Aorta (tissue), 5 donors: ENCODE measurements at places on chromosomes 16 and 17. TPM values are rescaled to one million over a fixed set of nuclear protein-coding genes. Genes with fewer than 3 reads are reported as not detected.

The MYCBPAP gene
- total RNA-seq: 1.3 TPM

The CD300A gene
- total RNA-seq: 10.3 TPM

The GPR179 gene
- not detected for total RNA-seq

- no peaks in the 10 kb centered on the region for H3K36me3 ChIP-seq
- H3K27me3 ChIP-seq: no peaks in the 10 kb centered on the region
- no peak overlapping the region for H3K27ac ChIP-seq
- no peaks in the 10 kb centered on the region for H3K4me1 ChIP-seq
- H3K4me3 ChIP-seq: no peak overlapping the region
Measured at GRCh38 chr17:48642843-48643696, 16.9 kb upstream of the HOXB9 start.

The MAPT gene
- 1.3 TPM for total RNA-seq

GRCh38 chr16:86019446-86020047, 120.6 kb downstream of the IRF8 start:
- H3K36me3 ChIP-seq: no peaks in the 10 kb centered on the region
- H3K4me3 ChIP-seq: no peak overlapping the region
- DNase-seq: peak; percentile 42
- no peak overlapping the region for H3K27ac ChIP-seq
- no peaks in the 10 kb centered on the region for H3K4me1 ChIP-seq

The CDC42EP4 gene
- 73.7 TPM for total RNA-seq

DNA sequence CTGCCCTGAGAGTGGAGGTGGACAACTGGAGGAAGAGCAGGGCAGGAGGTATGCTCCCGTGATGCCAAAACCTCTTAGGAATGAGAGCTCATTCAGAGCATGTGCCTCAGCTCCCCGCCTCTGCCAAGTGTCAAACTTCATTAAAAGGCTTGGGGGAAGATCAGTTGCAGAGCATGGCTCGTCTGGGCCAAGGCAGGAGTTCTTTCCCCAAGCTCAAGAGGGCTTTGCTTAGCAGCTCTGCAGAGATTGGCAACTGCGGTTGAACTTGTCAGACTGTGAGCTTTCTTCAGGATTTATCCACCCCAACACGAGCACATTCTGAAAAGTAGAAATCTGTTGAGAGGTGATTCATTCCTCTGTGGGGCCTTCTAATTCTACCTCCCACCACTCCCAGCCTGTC, 248.1 kb downstream of the HS3ST3A1 start:
- no peak overlapping the region for H3K4me3 ChIP-seq
- no peaks in the 10 kb centered on the region for H3K27me3 ChIP-seq
- H3K27ac ChIP-seq: no peak overlapping the region

The NKD1 gene
- total RNA-seq: 55.2 TPM

DNA sequence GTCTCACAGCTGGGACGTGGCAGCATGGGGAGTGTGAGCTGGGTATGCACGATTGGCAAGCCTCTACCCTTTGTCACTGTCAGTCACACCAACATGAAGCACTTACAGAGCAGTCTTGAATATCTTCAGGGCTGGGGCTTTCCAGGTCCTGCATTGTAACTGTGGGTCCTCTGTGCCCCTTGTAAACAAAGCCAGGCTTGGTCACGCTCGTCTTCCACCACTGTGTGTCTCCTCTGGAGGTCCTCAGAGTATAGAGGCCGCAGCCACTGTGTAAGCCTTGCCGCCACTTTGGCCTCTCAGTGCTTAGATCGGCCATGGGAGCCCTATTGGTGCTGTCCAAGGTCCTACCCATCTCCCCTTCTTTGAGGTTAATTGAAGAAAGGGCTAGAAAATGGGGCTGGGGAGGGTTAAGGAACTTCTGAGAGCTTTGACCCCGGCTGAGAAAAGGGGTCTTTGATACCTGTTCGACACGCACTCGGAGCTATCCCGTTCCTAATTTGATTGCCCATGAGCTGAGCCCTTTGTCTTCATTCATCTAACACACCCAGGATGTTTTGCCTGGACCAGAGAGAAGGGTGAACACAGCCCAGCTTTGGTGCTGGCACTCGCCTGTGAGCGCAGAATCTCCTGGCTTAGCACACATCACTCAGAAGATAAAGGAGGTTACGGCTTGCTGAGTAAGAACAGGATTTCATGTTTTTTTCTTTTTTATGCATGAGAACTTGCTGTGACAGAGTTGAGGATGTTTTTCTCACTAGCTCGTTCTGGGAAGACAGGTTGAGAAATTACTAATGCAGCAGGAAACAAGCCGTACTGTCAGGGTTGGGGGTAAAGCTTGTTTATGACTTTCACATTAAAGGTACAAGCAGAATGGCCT, 267.9 kb downstream of the CPPED1 start:
- H3K27me3 ChIP-seq: no peaks in the 10 kb centered on the region
- DNase-seq: no peak
- no peaks in the 10 kb centered on the region for H3K4me1 ChIP-seq
- no peak overlapping the region for H3K27ac ChIP-seq

The VMP1 gene
- 451 TPM for total RNA-seq

GRCh38 chr16:71354156-71354555, 4.4 kb upstream of the CALB2 start:
- no peaks in the 10 kb centered on the region for H3K36me3 ChIP-seq
- peak; percentile 21 for DNase-seq
- H3K4me1 ChIP-seq: no peaks in the 10 kb centered on the region

DNA sequence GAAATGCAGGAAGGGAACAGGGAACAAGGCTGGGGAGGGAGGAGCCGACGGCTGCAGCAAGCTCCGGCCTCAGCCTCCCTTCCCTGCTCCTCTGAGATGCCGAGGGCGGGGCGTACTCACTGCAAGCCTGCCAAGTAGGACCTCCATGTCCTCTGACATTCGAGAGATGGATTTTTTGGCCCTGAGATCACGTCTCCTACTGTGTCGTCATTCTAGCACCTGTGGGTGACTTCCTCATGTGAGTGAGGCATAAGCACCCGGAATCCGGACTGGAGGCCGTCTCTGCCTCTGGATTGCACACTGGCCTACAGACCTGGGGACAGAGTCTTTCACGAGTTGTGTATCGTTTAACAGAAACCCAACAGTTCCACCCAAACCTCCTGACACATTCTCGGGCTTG, 14.5 kb downstream of the MRM3 start:
- no peaks in the 10 kb centered on the region for H3K27me3 ChIP-seq
- no peak overlapping the region for H3K27ac ChIP-seq
- no peaks in the 10 kb centered on the region for H3K4me1 ChIP-seq
- peak; percentile 47 for DNase-seq
- no peaks in the 10 kb centered on the region for H3K36me3 ChIP-seq

DNA sequence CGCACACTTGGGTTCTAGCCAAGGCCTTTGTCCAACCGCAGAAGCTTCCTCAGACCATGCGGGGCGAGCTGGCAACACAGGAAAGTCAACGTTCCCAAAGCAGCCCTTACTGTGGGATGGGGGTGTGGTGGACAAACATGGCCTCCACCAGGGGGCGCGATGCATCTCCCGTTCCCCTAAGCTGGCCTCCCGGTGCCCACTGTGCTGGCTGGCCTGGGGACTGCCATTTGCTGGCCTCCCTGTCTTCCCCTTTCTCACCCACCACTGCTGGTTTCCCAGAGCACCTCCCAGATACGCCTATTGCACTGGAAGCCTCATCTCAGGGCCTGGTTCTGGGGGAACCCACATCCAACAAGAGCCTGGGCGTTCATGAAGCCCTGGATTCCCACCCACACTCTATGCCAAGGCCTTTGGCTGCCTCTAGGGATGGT, 145.3 kb downstream of the IRF8 start:
- H3K4me1 ChIP-seq: no peaks in the 10 kb centered on the region
- DNase-seq: peak; percentile 79
